Stimulated activated CD8-positive, alpha-beta memory T cell treated with anti-CD3 and anti-CD28 coated beads, Interleukin-2, amount 100 ng/mL, for 1 hour (primary cell): ENCODE measurements at places on chromosomes 2 and 18.

DNA sequence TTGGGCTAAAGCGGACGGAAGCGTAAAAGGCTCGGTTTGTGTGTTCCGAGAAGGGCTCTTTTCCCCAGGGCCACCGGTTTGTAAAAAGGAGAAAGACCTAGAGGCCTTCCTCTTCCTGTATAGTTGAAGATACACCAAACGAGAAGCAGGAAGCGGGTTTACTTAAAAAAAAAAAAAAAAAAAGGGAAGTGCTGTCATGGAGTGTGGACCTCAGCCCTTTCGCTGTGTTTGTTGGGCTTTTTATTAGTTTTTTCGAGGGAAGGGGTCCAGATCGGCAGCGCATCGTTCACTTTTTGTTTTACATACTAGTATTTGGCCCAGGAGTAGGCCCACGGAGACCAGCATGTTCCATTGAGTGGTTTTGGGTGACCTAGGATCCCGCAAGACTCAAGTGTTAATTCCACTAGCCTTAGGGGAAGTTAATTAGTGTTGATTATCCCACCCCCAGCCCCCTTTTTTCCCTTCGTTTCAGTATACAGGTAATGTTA, 676 bp downstream of the ACTR2 start:
- no peak for DNase-seq

DNA sequence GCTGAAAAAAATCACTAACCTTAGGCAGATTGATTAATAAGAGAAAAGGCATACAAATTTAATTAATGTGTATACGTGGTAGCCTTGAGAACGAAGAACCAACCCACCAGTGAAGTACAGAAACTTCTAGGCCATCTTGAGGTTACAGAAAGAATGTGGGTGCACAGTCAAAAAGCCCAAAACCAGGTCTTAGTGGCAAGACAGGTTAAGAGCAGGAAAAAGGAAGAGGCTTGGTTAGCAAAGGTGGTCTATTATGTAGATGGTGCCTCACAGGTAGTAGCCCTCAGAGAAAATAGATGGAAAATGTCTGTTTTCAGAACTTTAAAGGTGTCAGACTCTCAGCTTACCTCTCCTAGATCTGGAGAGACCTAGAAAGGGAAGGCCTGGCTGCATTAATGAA, 22.0 kb upstream of the SLC35G4 start:
- no peak for DNase-seq

DNA sequence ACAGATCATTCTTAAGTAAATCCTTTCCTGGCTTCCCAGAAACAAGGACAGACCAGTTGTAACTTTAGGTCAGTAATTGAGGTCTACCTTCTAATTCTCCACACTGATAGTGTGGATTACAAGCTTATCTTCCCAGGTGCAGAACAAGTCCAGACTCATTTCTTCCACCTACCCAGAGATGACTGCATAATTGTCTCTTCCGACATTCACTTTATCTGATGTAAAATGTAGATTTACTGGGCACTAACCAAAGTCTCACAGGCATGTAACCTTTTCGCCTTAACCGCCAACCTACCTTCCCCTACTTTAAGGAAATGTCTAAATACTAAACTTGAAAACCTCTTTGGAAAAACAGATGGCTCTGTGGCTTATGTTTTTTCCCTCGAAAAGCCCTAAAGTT, 96.2 kb downstream of the NCK2 start:
- DNase-seq, result no peak

- no peak for DNase-seq
Measured at GRCh38 chr2:12931186-12931844, 214.6 kb downstream of the TRIB2 start.

GRCh38 chr2:121164042-121164441, 121.0 kb downstream of the TFCP2L1 start:
- no peak for DNase-seq

GRCh38 chr2:45711224-45711623, 59.7 kb downstream of the PRKCE start:
- no peak for DNase-seq

- no peak for DNase-seq
Measured at GRCh38 chr2:241389697-241390096, 33.6 kb downstream of the FARP2 start.

DNA sequence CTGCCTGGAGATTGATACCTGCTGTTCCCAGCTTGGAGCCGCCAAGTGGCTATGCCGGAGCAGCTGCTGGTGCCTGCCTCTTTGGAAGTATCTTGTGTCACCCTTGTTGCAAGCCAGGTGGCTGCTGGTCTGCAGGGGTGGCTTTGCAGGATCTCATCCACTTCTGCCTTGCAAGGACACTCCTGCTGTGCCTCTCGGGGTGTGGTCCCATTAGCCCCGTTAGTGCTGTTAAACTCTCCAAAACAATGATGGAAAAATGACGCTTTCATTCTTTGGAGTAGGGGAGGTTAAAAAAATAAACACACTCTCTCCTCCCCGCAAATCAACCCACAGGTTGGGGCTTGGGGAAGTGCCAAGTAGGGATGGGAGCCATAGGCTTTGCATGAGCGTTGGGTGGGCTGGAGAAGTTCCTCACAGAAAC, 352.8 kb downstream of the RNF144A start:
- DNase-seq, result no peak

GRCh38 chr2:229237270-229237669, 33.8 kb downstream of the PID1 start:
- DNase-seq, result no peak
